Naive thymus-derived CD4-positive, alpha-beta T cell (primary cell): ENCODE measurements at places on chromosomes 7 and 10. TPM values are rescaled to one million over a fixed set of nuclear protein-coding genes. Genes with fewer than 3 reads are reported as not detected.

GRCh38 chr10:113410618-113411017 is 142.2 kb upstream of the HABP2 start:
- no peak for DNase-seq

GRCh38 chr7:104980841-104981671 is 32.9 kb upstream of the KMT2E start:
- DNase-seq, result peak; percentile 71

Gene PIK3AP1
- 7.0 TPM for total RNA-seq

Gene AOAH
- 37.8 and 39.8 TPM in 2 replicates for total RNA-seq

- no peak for DNase-seq
These were observed 50.0 kb downstream of the PLXNA4 start for GRCh38 chr7:132526111-132526740.

Gene ELN
- 0.67 TPM for total RNA-seq

DNA sequence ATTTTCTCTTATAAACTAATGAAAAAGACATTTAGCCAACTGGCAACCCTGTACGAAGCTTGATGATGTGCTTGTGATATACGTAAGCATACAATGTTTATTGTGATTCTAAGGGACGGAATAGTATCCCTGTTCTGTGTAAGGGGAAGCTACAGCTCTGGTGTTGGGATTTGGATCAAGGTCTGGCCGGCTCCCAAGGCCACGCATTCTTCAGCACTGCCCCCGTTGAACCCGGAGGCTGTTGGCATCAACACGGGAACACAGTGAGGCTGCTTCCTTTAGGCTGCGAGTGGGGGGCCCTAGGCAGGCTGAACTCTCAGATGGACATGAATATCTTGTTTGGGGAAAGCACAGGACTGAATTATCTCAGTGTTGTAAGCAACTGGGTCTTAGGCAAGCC is 180.6 kb downstream of the CAMK1D start:
- no peak for DNase-seq

DNA sequence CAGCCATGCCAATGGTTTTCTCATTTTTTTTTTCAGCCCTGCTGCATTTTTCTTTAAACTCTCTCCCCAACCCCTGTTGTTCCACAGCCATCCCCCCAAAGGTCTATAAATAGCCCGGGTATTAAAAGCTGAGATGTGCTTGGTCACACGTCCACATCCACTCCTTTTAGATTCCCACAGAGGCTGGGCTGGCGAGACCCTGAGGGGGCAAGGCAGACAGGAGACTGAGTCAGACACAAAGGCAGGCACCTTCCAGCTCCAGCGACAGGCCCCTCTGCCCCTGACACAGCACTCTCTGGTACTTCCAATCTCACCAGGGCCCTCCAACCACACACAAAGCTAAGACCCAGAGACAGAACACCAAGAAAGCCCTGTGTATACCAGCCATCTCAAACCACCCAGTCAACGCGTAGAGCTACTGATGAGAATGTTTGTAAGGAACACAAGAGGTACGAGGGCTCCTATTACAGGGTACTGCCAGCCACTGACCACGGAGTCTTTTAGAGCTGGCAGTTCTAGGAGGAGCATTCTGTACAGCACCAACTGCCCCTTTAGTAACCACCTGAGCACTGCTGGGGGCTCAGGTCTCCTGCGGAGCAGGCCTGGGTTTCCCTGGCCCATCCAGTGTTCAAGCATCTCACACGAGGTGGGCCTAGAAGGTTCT is 64.2 kb upstream of the DDC start:
- no peak for DNase-seq

Gene CALN1
- total RNA-seq, result not detected

- no peak for DNase-seq
These were observed 37.9 kb downstream of the SKIDA1 start for GRCh38 chr10:21487416-21488180.

Gene OTUD1
- total RNA-seq, result 40.7 TPM

- no peak for DNase-seq
These were observed 12.9 kb downstream of the CPED1 start for GRCh38 chr7:121001234-121001906.
